Right renal cortex interstitium (tissue), 3 donors: ENCODE measurements at places on chromosomes 16 and 17.

GRCh38 chr17:30921544-30922196 is at the start of gene ADAP2:
Gene ADAP2, plus strand, starts transcription at chr17:30921945. Its CDS starts 70 bp downstream, at chr17:30922015.
- DNase-seq = peak; percentile 2

DNA sequence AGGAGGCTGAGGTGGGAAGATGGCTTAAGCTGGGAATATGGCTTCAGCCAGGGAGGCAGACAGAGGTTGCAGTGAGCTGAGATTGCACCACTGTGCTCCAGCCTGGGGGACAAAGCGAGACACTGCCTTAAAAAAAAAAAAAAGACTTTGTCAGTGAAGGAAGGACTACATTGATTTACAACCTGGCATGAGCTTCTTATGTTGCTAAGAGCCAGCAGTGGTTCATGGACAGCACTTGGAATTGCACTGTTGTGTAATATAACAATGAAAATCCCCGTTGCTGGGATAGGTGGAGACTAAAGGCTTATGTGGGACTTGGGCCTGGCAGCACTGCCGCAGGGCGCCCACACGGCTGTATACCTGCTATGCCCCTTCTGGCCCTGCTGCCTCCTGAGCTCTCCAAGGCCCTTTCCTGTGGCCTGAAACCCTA is 14.1 kb upstream of the SLC16A5 start:
- no peak for DNase-seq

GRCh38 chr17:28942925-28943324 is 8.4 kb downstream of the PHF12 start:
- DNase-seq = no peak

DNA sequence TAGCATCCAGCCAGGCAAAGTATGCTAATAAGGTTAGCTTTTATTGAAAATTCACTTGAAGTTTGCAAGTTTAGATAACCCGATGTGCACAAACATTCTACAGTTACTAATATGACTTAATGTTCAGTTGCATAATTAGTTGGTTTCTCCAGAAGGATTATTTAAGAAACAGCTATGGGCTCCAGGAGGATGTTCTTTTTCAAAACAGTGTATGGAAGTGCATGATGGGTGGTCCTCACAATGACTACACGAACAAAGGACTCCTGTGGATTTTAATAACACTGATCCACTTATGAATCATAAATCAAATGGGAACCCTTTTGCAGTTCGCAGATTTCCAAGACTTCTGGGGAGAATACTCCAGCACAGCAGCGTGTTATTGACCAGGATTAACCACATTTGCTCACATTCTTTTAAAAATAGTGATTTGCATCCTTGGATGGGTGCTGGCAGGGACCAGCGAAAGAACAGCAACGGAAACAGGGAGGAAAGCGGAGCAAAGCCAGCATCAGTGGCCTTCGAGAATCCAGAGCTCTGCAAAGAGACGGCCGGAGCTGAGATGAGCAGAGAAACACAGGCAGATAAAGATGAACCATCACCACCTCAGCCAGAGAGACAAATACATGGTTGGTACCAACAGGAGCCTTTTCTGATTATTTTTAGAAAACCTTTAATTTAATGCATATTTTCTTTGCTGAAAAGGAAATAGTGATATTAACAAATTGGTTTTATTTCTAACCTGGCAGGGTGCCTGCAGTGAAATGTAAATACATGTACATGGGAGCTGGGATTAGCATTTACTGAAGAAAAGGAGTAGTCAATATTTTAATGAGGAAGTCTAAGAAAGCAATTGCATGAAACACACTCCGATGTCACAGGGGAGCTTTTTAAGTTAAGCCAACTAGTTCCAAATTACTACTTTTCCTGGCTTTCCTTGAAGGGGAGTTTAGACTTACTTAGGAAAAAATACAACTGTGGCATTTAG is 623.2 kb upstream of the ZFHX3 start:
- no peak for DNase-seq

GRCh38 chr16:67953641-67954375 is 9.9 kb upstream of the LCAT start:
- DNase-seq = no peak

DNA sequence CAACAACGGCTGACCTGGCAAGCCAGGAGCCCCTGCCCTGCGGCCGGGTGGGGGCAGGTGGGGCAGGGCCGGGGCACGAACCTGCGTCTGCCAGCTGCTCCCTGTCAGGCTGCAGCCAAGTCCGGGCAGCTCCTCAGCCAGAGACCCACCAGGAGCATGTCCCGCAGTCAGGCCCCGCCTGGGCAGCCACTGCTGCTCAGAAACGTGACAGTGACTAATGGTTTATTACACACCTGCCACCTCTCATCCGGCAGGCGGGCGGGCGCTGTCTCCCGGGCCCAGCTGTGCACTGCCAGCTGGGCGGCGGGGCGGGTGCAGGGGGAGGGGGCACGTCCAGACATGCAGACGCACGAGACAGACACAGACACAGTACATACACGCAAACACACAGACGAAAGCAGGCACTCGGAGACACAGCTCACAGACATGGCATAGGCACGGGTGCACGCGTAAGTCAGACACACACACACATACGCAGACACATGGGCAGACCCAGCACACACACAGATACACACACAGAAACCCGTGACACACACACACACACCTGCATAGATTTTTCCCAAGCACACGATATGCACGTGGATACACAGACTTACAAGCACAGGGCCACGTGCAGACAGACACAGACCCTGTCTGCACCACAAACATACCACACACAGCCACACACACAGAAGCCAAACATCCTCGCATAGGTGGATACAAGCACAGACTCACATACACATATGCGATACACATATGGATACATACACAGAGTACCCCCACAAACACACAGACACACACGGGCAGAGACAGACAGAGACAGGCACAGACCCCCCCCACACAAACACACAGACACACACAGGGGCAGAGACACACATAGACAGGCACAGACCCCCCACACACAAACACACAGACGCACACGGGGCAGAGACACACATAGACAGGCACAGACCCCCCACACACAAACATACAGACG is 248.3 kb upstream of the CIBAR2 start:
- DNase-seq = no peak

DNA sequence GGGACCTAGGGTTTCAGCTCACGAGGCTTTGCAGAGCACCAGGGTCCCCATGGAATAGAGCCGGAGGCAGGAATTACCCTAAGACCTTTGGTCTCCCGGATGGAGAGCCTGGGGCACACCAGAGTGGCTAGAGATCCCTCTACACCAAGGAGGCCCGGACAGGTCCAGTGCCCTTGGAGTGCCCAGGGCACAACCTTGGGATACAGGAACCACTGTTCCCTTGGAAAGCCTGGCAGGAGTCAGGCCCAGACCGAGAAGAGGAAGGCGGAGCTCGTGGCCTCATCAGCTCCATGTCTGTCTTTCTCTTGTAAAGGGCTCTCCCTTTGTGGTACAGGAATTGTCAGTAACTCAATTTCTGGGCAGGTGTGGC is 3.8 kb upstream of the DBNDD1 start:
- DNase-seq = no peak

GRCh38 chr16:14963281-14964173 is 11.3 kb upstream of the PDXDC1 start:
- DNase-seq = no peak

DNA sequence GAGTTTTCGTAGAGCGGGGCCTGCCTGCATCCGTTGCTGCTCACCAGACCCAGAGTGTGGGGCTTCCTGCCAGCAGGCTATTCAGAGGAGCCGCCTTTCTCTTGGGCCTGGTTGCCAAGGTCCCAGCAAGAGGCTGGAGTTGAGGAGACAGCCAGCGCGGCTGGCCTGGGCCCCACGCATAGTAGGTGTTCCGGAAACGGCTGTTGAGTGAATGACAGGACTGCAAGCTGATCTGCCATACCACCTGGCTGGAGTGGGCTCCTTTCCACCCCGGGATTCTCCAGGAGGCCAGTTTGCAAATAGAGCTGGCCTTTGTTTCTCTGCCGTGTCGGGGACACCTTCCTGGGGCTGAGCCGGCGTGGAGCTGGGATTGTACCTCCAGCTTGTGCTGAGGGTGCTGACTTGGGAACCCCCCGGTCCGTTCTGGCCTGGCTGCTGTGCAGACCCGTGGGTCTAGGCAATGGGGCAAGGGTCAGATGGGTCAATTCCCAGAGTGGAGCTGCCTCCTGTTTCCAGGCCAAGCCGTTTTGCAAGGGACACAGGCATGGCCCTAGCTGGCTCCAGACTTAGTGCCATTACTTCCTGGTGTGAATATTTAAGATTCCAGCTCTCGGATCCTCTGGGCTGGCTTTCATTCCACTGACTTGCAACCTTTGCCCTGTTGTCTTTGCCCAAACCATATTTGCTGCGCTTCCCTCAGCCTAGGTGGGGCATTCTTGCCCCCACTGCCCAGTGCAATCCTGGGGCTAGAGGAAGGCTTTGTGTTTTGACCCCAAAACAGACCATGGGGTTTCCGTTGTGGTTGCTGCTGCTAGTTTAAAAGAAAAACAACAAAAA is 68.8 kb downstream of the CMIP start:
- DNase-seq = no peak

DNA sequence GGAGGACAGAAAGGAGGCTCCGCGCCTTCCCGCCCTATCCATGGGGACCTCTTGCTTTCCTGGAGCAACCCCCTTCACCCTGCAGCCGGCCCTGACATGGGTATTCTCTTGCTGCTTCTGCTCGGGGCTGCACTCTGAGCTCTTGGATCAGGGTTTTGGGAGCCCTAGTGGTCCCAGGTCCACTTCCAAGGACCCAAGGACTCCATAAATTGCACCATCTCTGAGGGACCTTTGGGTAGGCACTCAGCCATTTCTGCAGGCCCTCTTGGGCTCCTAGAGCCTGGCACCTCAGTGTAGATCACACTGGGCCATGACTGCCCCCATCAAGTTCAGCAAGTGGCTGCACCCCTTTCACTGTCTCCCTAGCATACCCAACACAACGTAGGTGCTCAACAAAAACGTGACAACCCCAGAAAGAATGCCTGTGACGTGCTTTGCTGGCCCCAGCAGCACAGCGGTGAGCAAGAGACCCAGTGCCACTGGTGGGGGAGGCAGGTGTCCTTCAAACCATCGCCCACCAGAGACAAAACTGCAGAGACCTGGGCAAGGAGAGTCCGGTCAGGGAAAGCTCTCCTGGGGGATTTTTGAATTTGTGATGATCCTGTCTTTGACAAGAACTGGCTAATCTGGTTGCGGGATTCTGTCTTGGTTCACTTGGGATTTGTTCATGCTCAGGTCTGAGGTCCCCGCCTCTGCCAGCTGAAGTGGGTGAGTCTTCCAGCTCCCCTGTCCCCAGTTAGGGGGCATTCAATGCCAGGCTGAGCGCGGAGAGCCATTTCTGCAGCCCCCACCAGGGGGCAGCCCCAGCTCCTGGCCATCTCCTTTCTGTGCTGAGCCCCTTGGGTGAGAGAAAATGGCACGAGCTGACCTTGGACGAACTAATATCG is 2.5 kb upstream of the RAB11FIP4 start:
- DNase-seq = no peak

DNA sequence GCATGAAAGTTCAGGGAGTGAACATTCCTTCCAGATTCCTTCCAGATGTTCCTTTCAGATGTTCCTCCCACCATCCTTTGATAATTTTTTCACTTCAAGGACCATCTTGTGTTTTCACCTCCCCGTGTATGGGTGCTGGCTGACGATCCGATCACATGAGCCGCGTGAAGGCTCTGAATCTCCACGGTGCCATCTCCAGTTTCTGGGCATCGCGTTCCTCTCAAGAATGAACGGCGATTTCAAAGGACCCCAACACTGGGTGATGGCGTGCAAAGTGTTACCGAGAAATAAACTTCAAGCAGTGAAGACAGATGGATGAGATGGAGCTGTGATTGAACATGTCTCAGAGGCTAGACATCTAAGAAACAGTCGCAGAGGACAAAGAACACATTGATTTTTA is 245.3 kb downstream of the GSG1L start:
- DNase-seq = no peak

- DNase-seq = no peak
Measured at GRCh38 chr17:56910509-56911235, 3.2 kb downstream of the TRIM25 start.

GRCh38 chr17:29070781-29071180 is 27.8 kb downstream of the PIPOX start:
- no peak for DNase-seq
